Dorsolateral prefrontal cortex (tissue), 122 donors: ENCODE measurements at places on chromosomes 13 and 19.

GRCh38 chr13:79084802-79085424 lies 321.1 kb downstream of the RBM26 start:
- no peak for DNase-seq

GRCh38 chr13:98755729-98756128 lies 3.3 kb upstream of the SLC15A1 start:
- no peak for DNase-seq

DNA sequence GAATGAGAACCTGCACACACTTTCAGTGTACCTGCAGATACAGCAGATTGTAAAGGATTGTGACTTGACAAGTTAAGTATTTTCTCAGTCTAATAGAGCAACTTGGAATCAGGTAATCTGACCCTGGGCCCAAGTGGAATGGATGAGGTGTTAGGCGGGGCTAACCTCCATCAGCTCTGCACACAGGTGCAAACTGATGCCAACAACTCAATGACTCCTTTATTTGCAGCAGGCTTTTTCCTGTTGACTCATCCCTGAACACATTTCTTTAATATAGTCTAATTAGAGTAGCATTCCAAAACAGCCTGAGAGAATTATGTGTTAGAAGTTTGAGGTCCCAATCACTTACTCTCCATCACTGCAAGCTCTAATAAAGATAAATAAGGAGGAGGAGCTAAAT lies 48.8 kb downstream of the TPT1 start:
- no peak for DNase-seq

DNA sequence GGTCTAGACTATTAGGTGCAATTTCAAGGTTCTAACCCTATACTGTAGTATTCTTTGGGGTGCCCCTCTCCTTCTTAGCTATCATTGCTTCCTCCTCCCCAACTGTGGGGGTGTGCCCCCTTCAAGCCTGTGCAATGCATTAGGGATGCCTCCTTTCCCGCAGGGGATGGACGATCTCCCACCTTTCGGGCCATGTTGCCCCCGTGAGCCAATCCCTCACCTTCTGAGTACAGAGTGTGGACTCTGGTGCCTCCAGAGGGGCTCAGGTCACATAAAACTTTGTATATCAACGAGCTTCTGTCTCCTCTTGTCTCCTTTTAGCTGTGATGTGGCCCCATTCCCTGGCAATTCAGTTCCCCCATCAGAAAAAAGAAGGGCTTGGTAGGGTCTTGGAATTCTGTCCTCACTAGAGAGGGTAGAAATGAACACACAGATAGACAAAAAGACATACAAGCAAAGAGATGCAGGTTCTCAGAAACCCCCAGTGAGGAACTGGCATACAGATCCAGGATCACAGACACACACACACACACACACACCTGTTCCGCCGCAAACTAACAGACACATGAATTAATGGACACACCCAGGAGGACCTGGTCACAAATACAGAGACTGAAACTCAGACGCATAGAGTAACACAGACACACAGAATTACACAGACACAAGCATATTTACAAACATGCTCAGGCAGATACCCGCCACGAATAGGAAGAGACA lies 2.5 kb upstream of the HNRNPUL1 start:
- no peak for DNase-seq

DNA sequence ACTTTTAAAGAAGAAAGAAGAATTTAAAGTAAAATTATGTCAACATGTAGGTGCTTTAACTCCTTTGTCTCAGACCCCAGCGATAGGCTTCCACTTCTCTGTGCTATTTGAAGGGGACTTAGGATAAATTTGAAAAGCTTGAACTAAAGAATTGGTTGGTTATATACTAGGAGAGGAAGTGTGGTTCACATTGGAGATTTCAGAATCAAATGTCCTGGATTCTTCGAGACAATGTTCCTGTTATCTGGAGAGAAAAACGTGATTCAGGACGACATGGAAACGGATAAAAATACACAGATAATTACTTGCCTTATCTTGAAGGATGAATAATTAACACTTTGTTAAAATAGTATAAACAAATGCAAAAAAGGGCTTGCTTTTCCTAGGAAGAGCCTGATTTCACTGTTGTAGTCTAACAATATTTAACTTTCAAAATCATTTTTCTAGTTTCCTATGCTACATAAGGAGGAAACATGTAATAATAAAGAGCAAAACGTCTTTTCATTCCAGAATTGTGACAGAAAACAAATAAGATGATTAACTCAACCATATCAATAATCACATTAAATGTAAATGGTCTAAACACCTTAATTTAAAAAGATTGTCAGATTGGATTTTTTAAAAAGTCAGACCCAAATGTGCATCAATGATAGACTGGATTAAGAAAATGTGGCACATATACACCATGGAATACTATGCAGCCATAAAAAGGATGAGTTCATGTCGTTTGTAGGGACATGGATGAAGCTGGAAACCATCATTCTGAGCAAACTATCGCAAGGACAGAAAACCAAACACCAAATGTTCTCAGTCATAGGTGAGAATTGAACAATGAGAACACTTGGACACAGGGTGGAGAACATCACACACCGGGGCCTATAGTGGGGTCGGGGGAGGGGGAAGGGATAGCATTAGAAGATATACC lies 724 bp upstream of the ZNF780A start:
- DNase-seq: no peak
